ENCODE measurements at places on chromosomes 4 and X. TPM values are rescaled to one million over a fixed set of nuclear protein-coding genes. Genes with fewer than 3 reads are reported as not detected.

DNA sequence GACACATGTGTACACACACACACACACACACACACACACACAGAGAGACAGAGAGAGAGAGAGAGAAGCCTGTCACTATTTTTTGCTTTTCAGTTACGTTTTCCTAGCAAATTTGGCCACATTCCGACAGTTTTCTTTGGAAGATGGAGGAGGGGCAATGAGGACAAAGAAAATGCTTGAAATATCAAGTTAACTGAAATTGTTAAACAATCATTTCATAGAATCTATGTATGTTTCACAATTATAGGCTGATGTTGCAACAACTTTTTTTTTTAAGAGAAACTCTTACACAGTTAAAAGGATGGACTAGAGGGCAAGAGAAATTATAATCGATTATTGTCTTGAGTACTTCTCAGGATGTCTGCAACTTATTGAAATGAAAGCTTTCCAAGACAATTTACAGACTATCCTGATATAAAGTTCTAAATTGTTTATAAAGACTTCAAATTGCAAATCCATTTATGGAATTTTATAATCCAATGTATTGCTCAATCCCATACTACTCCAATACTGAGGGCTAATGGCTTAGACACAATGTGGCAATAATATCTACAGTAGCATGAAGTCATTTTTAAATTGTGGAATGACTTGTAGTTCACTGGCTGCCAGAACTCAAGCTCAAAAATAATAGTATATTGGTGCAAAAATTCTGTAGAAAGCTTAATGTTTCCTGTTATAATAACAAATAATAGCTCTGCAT, 647.0 kb upstream of the PCDH7 start:
- no peaks in the 10 kb centered on the region for H3K4me1 ChIP-seq
- H3K36me3 ChIP-seq: no peaks in the 10 kb centered on the region
- no peaks in the 10 kb centered on the region for H3K27me3 ChIP-seq

- no peaks in the 10 kb centered on the region for H3K36me3 ChIP-seq
- H3K27ac ChIP-seq: no peak overlapping the region
- no peaks in the 10 kb centered on the region for H3K27me3 ChIP-seq
- H3K4me1 ChIP-seq: no peaks in the 10 kb centered on the region
- H3K4me3 ChIP-seq: no peak overlapping the region
Measured at GRCh38 chrX:105564501-105564900, 257.8 kb upstream of the NRK start.

GRCh38 chr4:98444371-98444770, 183.2 kb downstream of the RAP1GDS1 start:
- no peak overlapping the region for H3K27ac ChIP-seq
- H3K36me3 ChIP-seq: no peaks in the 10 kb centered on the region
- no peaks in the 10 kb centered on the region for H3K4me1 ChIP-seq
- DNase-seq: no peak

- no peak overlapping the region for H3K27ac ChIP-seq
- DNase-seq: peak; percentile 74
- no peaks in the 10 kb centered on the region for H3K36me3 ChIP-seq
- H3K4me1 ChIP-seq: no peaks in the 10 kb centered on the region
- H3K4me3 ChIP-seq: peak overlapping the region; percentile 48
Measured at GRCh38 chrX:143757375-143757774, 36.8 kb upstream of the SPANXN2 start.

DNA sequence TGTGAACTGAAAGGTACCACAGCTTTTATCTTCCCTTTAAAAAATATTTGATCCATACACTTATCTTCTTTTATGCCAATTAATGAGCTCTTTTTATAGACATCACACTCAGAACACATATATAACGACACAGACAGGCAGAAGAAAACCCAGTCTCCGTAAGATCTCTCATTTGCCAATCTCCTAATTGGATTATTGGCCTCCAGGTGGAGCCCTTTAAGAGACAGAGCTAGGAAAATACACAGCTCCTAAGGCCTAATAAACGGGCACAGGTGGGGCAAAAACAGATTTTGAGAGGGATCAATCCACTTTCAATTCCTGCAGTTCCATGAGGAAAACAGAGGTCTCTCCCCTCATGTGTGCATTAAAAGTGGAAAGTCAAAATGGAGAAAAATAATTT, 1495.4 kb downstream of the RPA4 start:
- no peak overlapping the region for H3K4me3 ChIP-seq
- H3K4me1 ChIP-seq: no peaks in the 10 kb centered on the region
- H3K36me3 ChIP-seq: no peaks in the 10 kb centered on the region

The FAM120C gene
- total RNA-seq: 8.1 TPM

- H3K27ac ChIP-seq: no peak overlapping the region
- no peaks in the 10 kb centered on the region for H3K27me3 ChIP-seq
- H3K4me1 ChIP-seq: no peaks in the 10 kb centered on the region
- DNase-seq: no peak
Measured at GRCh38 chr4:72629540-72629939, 60.5 kb upstream of the ADAMTS3 start.

The GAB3 gene
- total RNA-seq: 1.2 TPM

DNA sequence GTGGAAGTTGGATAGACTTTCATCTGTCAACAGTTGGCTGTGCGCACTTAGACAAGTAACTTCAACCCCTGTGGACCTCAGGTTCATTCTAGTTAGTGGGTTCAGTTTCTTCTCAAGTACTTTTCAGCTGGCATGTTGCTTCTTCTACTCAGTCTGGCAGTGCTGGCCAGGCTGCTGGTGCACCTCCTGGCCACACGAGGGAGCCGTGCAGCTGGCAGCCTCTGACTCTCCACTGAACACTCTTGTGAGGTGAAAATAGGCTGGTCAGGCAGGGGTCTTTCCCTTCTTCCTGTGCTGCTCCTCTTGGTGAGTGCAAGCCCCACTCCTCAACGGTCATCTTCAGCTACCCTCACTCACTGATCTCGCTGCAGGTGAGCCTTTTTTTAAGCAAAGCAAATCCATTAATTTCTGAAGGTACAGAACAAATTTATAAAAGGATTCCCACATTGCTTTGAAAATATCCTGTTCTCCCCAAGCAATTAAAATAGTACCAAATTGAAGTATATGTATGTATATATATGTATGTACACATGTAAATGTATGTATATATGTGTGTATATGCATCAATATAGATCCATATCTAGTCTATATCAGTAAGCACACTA, 30.6 kb downstream of the LONRF3 start:
- no peaks in the 10 kb centered on the region for H3K36me3 ChIP-seq
- no peaks in the 10 kb centered on the region for H3K27me3 ChIP-seq
- DNase-seq: peak; percentile 62
- H3K27ac ChIP-seq: no peak overlapping the region
- H3K4me3 ChIP-seq: no peak overlapping the region

- H3K27me3 ChIP-seq: no peaks in the 10 kb centered on the region
- H3K27ac ChIP-seq: no peak overlapping the region
- no peaks in the 10 kb centered on the region for H3K4me1 ChIP-seq
Measured at GRCh38 chr4:183139058-183139750, 40.1 kb downstream of the WWC2 start.

DNA sequence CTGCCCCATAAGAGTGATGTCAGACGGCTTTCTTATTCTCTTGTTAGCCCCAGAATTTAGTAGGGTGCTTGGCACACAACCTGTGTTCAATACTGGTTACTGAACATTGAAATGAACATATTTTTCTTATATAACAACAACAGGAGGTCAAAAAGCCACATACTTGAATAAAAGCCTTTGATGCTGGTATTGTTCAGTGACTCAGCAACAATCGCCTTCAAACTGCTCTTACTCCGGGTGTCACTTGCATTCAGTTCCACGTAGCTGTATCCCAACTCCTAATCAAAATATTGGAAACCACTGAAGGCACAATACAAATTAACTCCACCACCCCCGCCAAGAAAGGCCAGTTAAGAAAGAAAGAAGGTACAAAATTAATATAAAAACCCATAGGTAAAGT, 61.5 kb downstream of the RFC1 start:
- DNase-seq: no peak
- no peaks in the 10 kb centered on the region for H3K27me3 ChIP-seq
- no peak overlapping the region for H3K27ac ChIP-seq
- H3K36me3 ChIP-seq: peaks cover 65% of the 10 kb centered on the region
- no peaks in the 10 kb centered on the region for H3K4me1 ChIP-seq

DNA sequence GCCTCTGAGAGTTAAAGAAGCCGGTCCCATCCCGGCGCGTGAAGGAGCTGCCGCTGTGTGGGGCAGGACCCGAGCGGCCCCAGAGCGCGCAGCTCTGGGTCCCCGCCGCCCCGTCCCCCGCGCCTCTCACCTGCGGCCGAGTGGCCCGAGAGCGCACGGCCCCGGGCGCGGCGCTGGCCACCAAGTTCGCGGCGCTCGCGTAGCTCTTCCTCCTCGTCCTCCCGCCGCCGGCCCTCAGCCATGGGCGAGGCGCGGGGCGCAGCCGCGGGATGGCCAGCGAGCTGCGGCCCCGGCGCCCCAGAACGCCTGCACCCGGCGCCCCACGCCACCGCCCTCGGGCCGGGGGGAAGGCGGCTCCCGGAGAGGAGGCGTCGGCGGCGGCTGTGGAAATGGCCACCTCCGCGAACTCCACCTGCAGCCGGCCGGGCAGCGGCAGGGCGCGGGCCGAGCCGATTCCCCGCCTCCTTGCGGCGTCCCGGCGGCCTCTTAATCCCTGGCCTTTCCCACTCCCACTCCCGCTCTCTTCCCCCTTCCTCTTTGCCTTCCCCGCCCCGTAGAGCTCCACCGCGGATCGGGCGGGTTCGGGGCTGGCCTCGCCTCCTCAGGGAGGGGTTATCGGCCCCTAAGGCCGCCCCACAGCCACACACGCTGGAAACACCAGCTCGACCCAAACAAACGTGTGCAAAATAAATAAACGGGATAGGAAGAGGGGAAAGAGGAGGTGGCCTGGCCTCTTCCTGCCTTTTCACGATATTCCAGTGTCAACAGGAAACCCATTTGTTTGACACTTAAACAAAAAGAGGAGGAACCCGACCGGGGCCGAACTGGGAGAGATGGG, at the start of gene SH3D19:
SH3D19 (minus strand) TSS at position 495 of the 838 bp plus-strand sequence; CDS start at position 242, 253 bp downstream.
- no peaks in the 10 kb centered on the region for H3K36me3 ChIP-seq
- H3K4me1 ChIP-seq: peaks cover 2% of the 10 kb centered on the region
- peak within 1 kb of the TSS; percentile 80 for H3K4me3 ChIP-seq
- H3K27ac ChIP-seq: peak within 1 kb of the TSS; percentile 85

GRCh38 chr4:22170353-22170752, 221.8 kb upstream of the KCNIP4 start:
- H3K4me3 ChIP-seq: no peak overlapping the region
- no peaks in the 10 kb centered on the region for H3K27me3 ChIP-seq
- H3K27ac ChIP-seq: no peak overlapping the region
- no peaks in the 10 kb centered on the region for H3K36me3 ChIP-seq
- DNase-seq: no peak

DNA sequence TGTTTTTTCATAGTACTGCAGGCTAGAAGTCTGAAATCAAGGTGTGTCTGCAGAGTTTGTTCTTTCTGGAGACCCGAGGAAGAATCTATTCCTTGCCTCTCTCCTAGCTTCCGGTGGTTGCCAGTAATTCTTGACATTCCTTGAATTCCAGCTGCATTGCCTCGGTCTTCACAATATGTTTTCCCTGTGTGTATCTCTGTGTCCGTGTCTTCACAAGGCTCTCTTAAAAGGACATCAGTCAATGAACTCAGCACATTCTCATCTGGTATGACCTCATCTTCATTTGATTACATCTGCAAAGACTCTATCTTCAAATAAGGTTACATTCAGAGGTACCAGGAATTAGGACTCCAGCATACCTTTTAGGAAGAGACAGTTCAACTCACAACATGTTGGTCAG, 163.4 kb downstream of the BANK1 start:
- no peaks in the 10 kb centered on the region for H3K27me3 ChIP-seq
- peak overlapping the region; percentile 26 for H3K4me3 ChIP-seq
- H3K27ac ChIP-seq: 0 out of 2 replicates have a peak overlapping the region, but pooled peaks have one; percentile 44
- DNase-seq: peak; percentile 44
- H3K4me1 ChIP-seq: no peaks in the 10 kb centered on the region

- H3K27ac ChIP-seq: no peak overlapping the region
- DNase-seq: no peak
- peaks cover under 1% of the 10 kb centered on the region for H3K36me3 ChIP-seq
- no peak overlapping the region for H3K4me3 ChIP-seq
- H3K4me1 ChIP-seq: no peaks in the 10 kb centered on the region
Measured at GRCh38 chr4:155119006-155119405, 89.4 kb upstream of the NPY2R start.

The REPS2 gene
- total RNA-seq: 4.3 TPM

The CORIN gene
- total RNA-seq: 0.17 TPM

DNA sequence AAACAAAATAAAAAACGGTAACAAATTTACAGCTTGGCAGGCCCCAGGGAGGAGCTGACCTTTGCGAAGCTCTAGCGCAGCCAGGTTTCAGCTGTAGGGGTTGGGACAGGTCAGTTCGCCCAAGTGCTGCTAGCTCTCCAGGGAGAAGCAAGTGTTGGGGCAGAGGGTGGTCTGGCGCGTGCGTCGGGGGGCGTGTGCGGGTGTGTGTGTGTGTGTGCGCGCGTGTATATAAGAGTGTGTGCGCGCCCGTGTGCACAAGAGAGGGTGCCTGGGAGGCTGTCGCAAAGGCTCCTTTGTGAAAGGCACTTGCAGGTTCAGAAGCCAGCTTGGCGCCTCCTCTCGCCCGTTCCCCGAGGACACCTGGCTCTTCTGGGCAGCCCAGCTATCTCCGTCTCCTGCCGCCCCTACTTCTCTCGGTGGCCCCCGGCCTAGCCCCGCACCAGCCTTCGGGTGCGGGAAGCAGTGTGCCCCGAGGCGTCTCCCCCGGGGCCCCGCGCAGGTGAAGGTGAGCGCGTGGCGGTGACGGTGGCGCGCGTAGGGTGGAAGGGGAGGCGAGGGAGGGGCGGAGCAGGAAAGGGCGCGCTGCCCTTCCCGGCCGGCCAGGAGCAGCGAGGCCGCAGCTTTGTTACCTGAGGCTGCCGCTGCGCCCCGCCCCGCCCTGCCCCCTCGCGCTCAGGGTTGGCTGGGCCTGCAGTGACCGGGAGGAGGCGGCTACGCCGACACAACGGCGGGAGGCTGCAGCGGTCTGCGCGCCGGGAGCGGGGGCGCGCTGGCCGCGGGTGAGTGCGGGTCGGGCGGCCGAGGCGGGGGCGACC, at the start of gene FHDC1:
FHDC1 (plus strand) TSS at position 693 of the 815 bp plus-strand sequence. CDS start 6,735 bp downstream, outside the sequence.
- H3K4me1 ChIP-seq: peaks cover 9% of the 10 kb centered on the region
- DNase-seq: no peak
- H3K27me3 ChIP-seq: no peaks in the 10 kb centered on the region
- H3K4me3 ChIP-seq: peak within 1 kb of the TSS; percentile 79

GRCh38 chr4:87005690-87006425, 71.0 kb downstream of the AFF1 start:
- peaks cover 19% of the 10 kb centered on the region for H3K4me1 ChIP-seq
- no peaks in the 10 kb centered on the region for H3K27me3 ChIP-seq
- H3K36me3 ChIP-seq: no peaks in the 10 kb centered on the region
- no peak overlapping the region for H3K27ac ChIP-seq

The XKRX gene
- total RNA-seq: 1.2 TPM

DNA sequence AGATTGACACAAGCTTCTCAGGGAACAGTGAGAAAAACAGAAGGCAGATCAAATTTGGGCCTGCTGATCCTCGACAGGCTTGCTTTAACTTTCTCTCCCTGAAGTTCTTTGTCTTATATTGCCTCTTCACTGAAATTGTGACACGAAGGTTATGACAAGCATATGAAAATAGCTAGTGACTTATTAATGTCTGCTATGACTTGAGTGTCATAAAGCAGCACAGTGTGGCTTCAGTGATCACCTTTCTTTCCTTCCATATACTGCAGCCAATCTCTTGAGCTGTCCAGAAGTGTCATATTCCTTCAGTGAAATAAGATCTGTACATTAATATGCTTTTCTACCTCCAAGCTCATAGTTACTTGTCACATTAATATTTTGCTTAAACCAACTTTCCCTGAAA, 870.2 kb downstream of the C4orf33 start:
- no peaks in the 10 kb centered on the region for H3K27me3 ChIP-seq
- no peak overlapping the region for H3K27ac ChIP-seq
- DNase-seq: no peak
- H3K4me3 ChIP-seq: no peak overlapping the region
- no peaks in the 10 kb centered on the region for H3K4me1 ChIP-seq

GRCh38 chrX:40448793-40449192, 132.0 kb upstream of the ATP6AP2 start:
- no peaks in the 10 kb centered on the region for H3K36me3 ChIP-seq
- no peaks in the 10 kb centered on the region for H3K4me1 ChIP-seq
- DNase-seq: no peak
- no peaks in the 10 kb centered on the region for H3K27me3 ChIP-seq
- no peak overlapping the region for H3K27ac ChIP-seq
